GM23248 (cell line): ENCODE measurements at places on chromosomes 2 and 18. TPM values are rescaled to one million over a fixed set of nuclear protein-coding genes. Genes with fewer than 3 reads are reported as not detected.

Gene CIB4
- not detected in 2 replicates for polyA plus RNA-seq

Gene STK16
- 5.3 and 7.2 TPM in 2 replicates for polyA plus RNA-seq

Gene NAT8
- polyA plus RNA-seq: not detected in 2 replicates

Gene SPHKAP
- polyA plus RNA-seq: 0.04 and 0.06 TPM in 2 replicates

Gene ARHGAP25
- not detected in 2 replicates for polyA plus RNA-seq

Gene CYP1B1
- 112 and 116 TPM in 2 replicates for polyA plus RNA-seq

Gene SRD5A2
- not detected in 2 replicates for polyA plus RNA-seq

Gene RAB12
- 4.1 and 4.4 TPM in 2 replicates for polyA plus RNA-seq

Gene TM4SF20
- 16.8 and 18.7 TPM in 2 replicates for polyA plus RNA-seq

Gene SP100
- polyA plus RNA-seq: 108 TPM in 2 replicates

Gene BOLL
- not detected in 2 replicates for polyA plus RNA-seq

Gene GCG
- not detected in 2 replicates for polyA plus RNA-seq

Gene PIK3C3
- polyA plus RNA-seq: 40.2 and 45.0 TPM in 2 replicates

Gene C2orf92
- polyA plus RNA-seq: 1.1 and 1.3 TPM in 2 replicates

Gene MAP4K4
- polyA plus RNA-seq: 19.9 and 20.3 TPM in 2 replicates

DNA sequence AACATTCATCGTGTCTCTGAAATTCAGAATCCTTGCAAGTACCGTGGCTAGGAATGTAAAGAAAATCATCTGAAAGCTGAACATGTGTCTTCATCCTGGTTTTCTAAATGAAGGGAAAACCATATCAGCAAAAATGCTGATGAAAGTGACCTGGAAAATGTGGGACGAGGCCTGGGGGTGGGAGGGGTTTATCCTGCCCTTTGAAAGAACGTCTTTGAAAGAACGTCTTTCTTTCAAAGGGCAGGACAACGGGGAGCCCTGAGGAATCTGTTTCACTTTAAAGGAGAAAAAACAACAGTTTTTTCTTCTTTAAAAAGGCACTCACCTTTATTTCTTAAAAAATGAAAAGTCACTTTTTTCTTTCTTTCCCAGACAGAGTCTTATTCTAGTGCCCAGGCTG lies 185.2 kb downstream of the ALPK2 start:
- DNase-seq: no peak
- H3K27me3 ChIP-seq: no peaks in the 10 kb centered on the region
- no peak overlapping the region for H3K4me3 ChIP-seq
- no peaks in the 10 kb centered on the region for H3K4me1 ChIP-seq
- H3K27ac ChIP-seq: no peak overlapping the region

DNA sequence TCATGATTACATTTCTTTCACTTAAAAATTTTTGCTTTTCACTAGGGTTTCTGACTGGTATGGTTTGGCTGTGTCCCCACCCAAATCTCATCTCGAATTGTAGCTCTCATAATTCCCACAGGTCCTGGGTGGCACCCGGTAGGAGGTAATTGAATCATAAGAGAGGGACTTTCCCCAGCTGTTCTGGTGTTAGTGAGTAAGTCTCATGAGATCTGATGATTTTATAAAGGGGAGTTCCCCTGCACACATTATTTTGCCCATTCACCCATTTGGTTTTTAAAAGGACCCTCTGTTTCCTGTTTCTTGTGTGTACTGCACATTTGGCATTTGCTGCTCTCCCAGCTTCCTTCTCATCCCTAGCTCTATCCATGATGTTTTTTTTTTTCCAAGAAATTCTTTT lies 27.8 kb upstream of the NETO1 start:
- no peaks in the 10 kb centered on the region for H3K36me3 ChIP-seq
- H3K4me1 ChIP-seq: no peaks in the 10 kb centered on the region
- no peak overlapping the region for H3K4me3 ChIP-seq
- H3K27me3 ChIP-seq: no peaks in the 10 kb centered on the region
- no peak overlapping the region for H3K27ac ChIP-seq
- no peak for DNase-seq

DNA sequence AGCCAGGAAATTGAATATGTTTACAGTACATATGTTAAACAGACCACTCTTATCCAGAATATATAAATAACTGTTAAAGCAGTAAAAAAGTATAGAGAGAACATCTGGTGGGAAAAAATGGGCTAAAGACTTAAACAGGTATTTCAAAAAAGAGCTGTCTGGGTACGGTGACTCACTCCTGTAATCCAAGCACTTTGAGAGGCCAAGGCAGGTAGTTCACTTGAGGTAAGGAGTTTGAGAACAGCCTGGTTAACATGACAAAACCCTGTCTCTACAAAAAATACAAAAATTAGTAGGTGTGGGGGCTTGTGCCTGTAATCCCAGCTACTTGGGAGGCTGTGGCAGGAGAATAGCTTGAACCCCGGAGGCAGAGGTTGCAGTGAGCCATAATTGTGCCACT lies 171.4 kb upstream of the FSIP2 start:
- no peak overlapping the region for H3K4me3 ChIP-seq
- H3K27me3 ChIP-seq: no peaks in the 10 kb centered on the region
- DNase-seq: no peak
- no peaks in the 10 kb centered on the region for H3K4me1 ChIP-seq
- no peaks in the 10 kb centered on the region for H3K36me3 ChIP-seq
- H3K27ac ChIP-seq: no peak overlapping the region

DNA sequence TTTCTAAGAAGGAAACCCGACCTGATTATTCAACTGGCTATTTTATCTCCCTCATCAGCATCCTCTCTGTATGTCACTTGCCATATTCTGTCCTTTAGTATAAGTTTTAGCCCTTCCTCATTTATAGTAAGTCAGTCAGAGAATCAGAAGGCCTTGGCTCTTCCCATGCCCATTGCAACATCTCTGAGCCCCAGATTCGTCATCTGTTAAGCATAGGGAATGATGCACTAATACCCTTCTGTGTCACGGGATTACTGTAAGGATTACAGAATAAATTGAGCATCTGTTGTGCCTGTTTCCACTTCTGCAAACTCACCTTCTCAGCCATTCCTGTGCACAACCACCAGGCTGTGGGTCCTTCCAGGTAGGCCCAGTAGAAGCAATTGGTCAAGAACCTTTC lies 258.1 kb upstream of the RAB12 start:
- H3K4me3 ChIP-seq: no peak overlapping the region
- DNase-seq: peak; percentile 42
- H3K27ac ChIP-seq: no peak overlapping the region
- H3K36me3 ChIP-seq: no peaks in the 10 kb centered on the region; the same call in 1 of the 2 replicates
- no peaks in the 10 kb centered on the region for H3K4me1 ChIP-seq

DNA sequence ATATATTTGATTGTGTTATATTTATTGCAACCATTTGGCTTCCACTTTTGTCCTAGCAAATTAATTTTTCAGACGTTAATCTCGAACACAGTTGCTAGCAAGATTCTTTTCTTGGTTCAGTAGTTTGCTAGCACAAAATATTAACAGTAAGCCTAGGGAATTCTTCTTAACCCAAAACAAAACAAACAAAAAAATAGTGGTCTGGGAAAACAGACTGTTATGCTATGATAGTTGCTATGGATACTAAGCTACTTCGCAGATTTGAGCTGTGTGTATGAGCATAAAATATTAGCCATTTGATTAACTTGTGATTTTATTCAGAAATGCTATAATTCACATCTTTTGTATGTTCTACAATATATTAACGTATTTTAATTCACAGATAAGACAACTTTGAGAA lies 541.5 kb upstream of the NETO1 start:
- H3K27me3 ChIP-seq: no peaks in the 10 kb centered on the region
- no peak overlapping the region for H3K27ac ChIP-seq
- H3K4me3 ChIP-seq: no peak overlapping the region
- H3K4me1 ChIP-seq: peaks cover 6% of the 10 kb centered on the region; the same call in 1 of the 2 replicates

GRCh38 chr2:241820625-241821384 lies 11.8 kb downstream of the NEU4 start:
- no peaks in the 10 kb centered on the region for H3K4me1 ChIP-seq
- no peaks in the 10 kb centered on the region for H3K36me3 ChIP-seq
- no peak overlapping the region for H3K4me3 ChIP-seq
- peaks cover 14% of the 10 kb centered on the region; the same call in 1 of the 2 replicates for H3K27me3 ChIP-seq
- no peak for DNase-seq
- H3K27ac ChIP-seq: no peak overlapping the region

GRCh38 chr2:37052600-37053332 lies 31.4 kb downstream of the HEATR5B start:
- peaks cover 50% of the 10 kb centered on the region for H3K36me3 ChIP-seq
- no peak overlapping the region for H3K4me3 ChIP-seq
- H3K4me1 ChIP-seq: no peaks in the 10 kb centered on the region
- no peak overlapping the region for H3K27ac ChIP-seq

GRCh38 chr2:57575700-57576268 lies 470.8 kb upstream of the VRK2 start:
- no peaks in the 10 kb centered on the region for H3K36me3 ChIP-seq
- DNase-seq: no peak
- no peak overlapping the region for H3K4me3 ChIP-seq
- H3K27me3 ChIP-seq: no peaks in the 10 kb centered on the region
- H3K27ac ChIP-seq: no peak overlapping the region

GRCh38 chr18:11789716-11790510 lies 61.3 kb upstream of the CHMP1B start:
- no peak for DNase-seq
- no peak overlapping the region for H3K4me3 ChIP-seq
- H3K4me1 ChIP-seq: no peaks in the 10 kb centered on the region
- no peaks in the 10 kb centered on the region for H3K36me3 ChIP-seq
- no peak overlapping the region for H3K27ac ChIP-seq
- H3K27me3 ChIP-seq: no peaks in the 10 kb centered on the region; the same call in 1 of the 2 replicates

GRCh38 chr2:36559221-36559942 lies 38.6 kb downstream of the FEZ2 start:
- no peak overlapping the region for H3K4me3 ChIP-seq
- peak overlapping the region; percentile 91; the same call in 1 of the 2 replicates for H3K27ac ChIP-seq
- DNase-seq: no peak
- H3K27me3 ChIP-seq: no peaks in the 10 kb centered on the region

DNA sequence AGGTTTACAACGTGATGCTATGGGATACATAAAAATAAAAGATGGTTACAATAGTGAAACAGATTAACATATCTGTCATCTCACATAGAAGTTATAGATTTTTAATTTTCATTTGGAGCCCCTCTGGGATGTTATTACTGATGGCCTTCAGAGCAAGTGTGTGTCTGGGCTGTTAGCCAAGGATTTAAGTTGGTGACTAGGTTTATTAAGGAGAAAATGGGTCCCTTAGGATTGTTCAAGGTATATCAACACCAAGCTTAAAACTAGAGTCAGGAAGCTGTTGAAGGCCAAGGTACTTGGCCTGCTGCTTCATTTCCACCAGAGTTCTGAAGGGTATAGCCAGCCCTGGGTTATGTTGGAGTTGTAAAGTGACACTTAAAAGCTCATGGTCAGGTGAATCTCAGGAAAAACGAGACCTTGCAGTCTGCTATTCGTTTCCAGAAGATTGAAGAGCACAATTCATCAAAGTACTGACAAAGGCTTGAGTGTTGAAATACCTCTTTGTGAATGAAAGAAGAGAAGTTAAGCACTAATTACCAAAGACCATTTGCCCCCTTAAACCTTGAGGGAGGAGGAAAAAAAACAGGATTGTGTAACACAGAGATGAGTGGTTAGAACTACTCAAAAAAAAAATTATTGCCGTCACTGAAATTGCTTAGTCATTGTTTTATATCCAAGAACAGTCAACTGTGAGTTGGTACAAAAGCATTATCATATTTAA lies 48.4 kb downstream of the MAP2 start:
- peak; percentile 75 for DNase-seq
- H3K27ac ChIP-seq: peak overlapping the region; percentile 90
- no peak overlapping the region for H3K4me3 ChIP-seq
- H3K4me1 ChIP-seq: peaks cover 40% of the 10 kb centered on the region
- H3K36me3 ChIP-seq: no peaks in the 10 kb centered on the region
- H3K27me3 ChIP-seq: no peaks in the 10 kb centered on the region

- H3K4me1 ChIP-seq: no peaks in the 10 kb centered on the region
- DNase-seq: no peak
- H3K27ac ChIP-seq: no peak overlapping the region
Measured at GRCh38 chr18:7778181-7778580, 211.1 kb downstream of the PTPRM start.

DNA sequence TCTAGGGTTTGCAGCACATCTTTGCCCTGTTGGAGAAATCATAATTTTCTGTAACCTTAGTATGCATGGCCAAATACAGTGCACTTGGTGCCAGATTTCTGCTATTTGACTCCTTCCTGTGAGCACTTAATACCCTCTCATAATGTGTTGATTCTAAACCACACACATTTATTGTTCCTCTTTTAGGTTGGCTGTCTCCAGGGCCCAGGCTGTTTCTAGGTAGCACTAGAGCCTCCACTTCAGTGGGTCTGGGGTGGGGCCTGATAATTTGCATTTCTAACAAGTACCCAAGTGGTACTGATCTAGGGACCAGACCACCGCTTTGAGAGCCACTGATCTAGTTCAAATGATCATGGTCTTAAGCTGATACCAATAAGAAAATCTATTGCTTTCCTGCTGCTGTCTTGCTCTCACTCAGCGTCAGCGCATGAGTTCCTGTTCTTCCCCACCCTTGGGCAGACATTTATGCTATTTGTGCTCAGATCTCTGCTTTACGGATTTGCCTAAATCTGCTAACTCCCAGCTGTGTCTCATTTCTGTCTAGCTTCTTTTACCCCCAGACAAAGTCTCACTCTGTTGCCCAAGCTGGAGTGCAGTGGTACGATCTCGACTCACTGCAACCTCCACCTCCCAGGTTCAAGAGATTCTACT lies 7.4 kb downstream of the PTRHD1 start:
- no peaks in the 10 kb centered on the region for H3K36me3 ChIP-seq
- H3K4me1 ChIP-seq: no peaks in the 10 kb centered on the region
- H3K4me3 ChIP-seq: no peak overlapping the region
- H3K27ac ChIP-seq: no peak overlapping the region

GRCh38 chr2:207224791-207225482 lies 59.2 kb upstream of the KLF7 start:
- no peak overlapping the region for H3K4me3 ChIP-seq
- no peaks in the 10 kb centered on the region for H3K27me3 ChIP-seq
- no peak overlapping the region for H3K27ac ChIP-seq
- H3K4me1 ChIP-seq: peaks cover 33% of the 10 kb centered on the region
- H3K36me3 ChIP-seq: no peaks in the 10 kb centered on the region
- no peak for DNase-seq

GRCh38 chr2:122543815-122544214 lies 788.4 kb downstream of the TSN start:
- no peaks in the 10 kb centered on the region for H3K36me3 ChIP-seq
- no peaks in the 10 kb centered on the region for H3K4me1 ChIP-seq
- no peaks in the 10 kb centered on the region for H3K27me3 ChIP-seq

GRCh38 chr2:159094173-159094737 lies 125.8 kb downstream of the TANC1 start:
- peaks cover 3% of the 10 kb centered on the region; the same call in 1 of the 2 replicates for H3K36me3 ChIP-seq
- peaks cover 66% of the 10 kb centered on the region for H3K4me1 ChIP-seq
- peak overlapping the region; percentile 26 for H3K27ac ChIP-seq
- no peaks in the 10 kb centered on the region for H3K27me3 ChIP-seq
- no peak overlapping the region for H3K4me3 ChIP-seq

GRCh38 chr2:240169486-240170353 lies 29.3 kb upstream of the OTOS start:
- no peaks in the 10 kb centered on the region for H3K36me3 ChIP-seq
- H3K27me3 ChIP-seq: peaks cover 30% of the 10 kb centered on the region
- no peaks in the 10 kb centered on the region for H3K4me1 ChIP-seq
- DNase-seq: no peak
- no peak overlapping the region for H3K4me3 ChIP-seq

DNA sequence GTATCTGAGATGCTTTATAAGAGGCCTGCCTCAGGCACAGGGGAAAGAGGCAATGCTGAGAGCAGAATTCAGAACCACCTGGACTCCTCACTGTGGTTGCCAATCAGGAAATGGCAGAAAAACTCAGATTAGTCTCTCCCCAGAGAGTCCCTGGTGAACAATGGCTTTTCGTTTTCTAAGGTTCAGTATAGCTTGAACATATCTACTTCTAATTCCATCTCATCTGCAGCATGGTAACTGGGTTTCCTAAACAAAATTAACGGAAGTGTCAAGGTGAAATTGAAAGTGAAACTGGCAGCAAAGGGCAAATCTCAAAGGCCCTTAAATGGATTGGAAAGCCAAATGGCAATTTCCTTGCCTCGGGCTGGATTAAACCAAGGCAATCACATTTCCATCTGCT lies 480.2 kb upstream of the ACVR2A start:
- no peaks in the 10 kb centered on the region for H3K4me1 ChIP-seq
- no peak overlapping the region for H3K27ac ChIP-seq
- H3K36me3 ChIP-seq: no peaks in the 10 kb centered on the region
- H3K27me3 ChIP-seq: no peaks in the 10 kb centered on the region
